ENCODE measurements at places on chromosomes 3 and 15. TPM values are rescaled to one million over a fixed set of nuclear protein-coding genes. Genes with fewer than 3 reads are reported as not detected.

DNA sequence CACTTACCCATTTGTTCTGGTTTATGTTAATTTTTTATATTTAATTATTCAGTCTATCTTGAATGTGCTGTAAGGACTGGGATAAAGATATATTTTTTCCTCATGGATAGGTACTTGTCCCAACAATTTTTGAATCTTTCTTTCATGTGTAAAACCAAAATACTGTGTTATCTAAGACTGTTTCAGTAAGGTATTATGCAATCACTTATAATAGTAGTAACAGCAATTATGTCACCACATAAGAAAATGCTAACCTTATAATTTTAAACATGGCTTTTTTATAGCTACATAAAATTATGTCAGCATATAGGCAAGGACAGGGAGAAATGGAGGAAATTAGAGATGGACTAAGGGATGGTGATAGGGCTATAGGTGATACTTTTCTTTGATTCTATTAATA, 2.9 kb upstream of the CTDSPL start:
- no peak for DNase-seq
- no peak overlapping the region for H3K4me3 ChIP-seq
- H3K36me3 ChIP-seq = no peaks in the 10 kb centered on the region
- no peaks in the 10 kb centered on the region for H3K27me3 ChIP-seq

- H3K4me3 ChIP-seq = no peak overlapping the region
- H3K27me3 ChIP-seq = no peaks in the 10 kb centered on the region
- no peak overlapping the region for H3K27ac ChIP-seq
- no peak for DNase-seq
- H3K36me3 ChIP-seq = no peaks in the 10 kb centered on the region
Measured at GRCh38 chr15:74773329-74773728, 8.6 kb upstream of the CSK start.

DNA sequence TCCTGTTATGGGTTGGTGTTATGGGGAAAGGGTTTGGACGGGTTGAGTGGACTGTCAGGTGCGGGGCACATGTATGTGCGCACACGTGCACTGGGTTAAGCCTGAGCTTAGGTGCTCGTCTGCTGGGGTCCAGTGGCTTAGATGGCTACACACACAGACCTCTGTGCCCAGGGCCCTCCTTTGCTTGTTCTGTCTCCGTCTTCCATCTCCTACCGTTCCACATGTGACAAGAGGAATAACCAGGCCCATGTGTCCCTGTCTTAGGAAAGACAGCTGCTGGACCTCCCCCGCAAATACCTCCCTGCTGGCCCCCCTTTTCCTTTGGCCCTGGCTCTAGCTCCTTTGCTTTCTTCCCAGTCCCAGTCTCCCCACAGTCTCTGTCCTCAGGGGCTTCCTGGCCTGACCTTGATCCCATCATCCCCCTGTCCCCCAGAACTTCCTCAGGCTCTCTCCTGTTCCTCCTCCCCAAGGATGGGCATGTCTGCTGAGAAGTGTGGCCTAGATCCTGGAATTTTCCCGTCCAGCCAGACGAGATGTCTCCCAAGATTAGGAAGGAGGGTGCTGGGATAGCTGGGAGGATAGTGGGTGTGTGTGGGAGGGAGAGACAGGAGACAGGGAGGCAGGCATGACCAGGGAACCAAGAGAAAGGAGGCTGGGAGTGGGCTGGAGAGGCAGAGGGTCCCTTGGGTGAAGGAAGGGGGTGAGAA, 797 bp upstream of the THPO start:
- H3K27ac ChIP-seq = no peak overlapping the region
- H3K4me1 ChIP-seq = peaks cover 9% of the 10 kb centered on the region
- no peaks in the 10 kb centered on the region for H3K27me3 ChIP-seq

- H3K4me1 ChIP-seq = no peaks in the 10 kb centered on the region
- no peaks in the 10 kb centered on the region for H3K27me3 ChIP-seq
- DNase-seq = no peak
- no peak overlapping the region for H3K27ac ChIP-seq
- H3K36me3 ChIP-seq = peaks cover 42% of the 10 kb centered on the region
Measured at GRCh38 chr3:44455318-44455717, 22.2 kb downstream of the ZNF445 start.

DNA sequence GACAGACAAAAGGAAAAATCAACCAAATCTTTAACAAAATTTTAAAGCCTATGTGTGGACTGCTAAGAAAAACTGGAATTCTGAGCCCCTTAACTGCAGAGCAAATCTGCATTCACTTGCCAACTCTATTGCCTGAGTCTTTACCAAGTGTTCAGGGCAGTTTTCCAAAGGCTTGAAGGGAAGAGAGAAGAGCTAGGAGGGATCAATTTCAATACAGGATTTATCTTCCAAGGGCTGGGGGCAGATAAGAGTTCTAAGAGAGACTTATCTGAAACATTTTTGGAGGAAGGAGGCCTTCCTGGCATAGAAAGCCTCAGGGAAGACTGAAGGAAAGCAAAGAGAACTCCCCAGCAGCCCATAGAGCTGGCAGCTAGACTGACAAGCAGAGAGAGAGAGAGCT, 31.4 kb upstream of the LSAMP start:
- DNase-seq = peak; percentile 21
- no peaks in the 10 kb centered on the region for H3K27me3 ChIP-seq
- H3K4me3 ChIP-seq = no peak overlapping the region
- no peaks in the 10 kb centered on the region for H3K4me1 ChIP-seq
- no peak overlapping the region for H3K27ac ChIP-seq

DNA sequence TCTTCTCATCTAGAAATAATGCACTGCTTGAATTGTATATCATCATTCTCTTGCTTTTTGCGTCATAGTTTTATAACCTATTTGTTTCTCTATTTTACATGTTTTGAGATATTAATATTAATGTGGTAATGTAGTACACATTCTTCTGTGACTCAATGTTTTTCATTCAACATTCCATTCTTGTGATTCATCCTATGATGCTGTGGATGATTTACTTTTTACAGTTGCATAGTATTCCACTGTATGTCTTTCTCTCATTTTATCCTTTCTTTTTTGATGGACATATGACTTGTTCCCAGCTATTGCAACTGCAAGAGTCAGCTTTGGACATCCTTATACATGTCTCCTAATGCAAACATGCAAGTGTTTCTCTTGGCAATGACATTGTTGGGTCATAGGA, 20.6 kb upstream of the VEPH1 start:
- H3K4me1 ChIP-seq = peaks cover 35% of the 10 kb centered on the region
- DNase-seq = no peak
- H3K27me3 ChIP-seq = no peaks in the 10 kb centered on the region
- no peaks in the 10 kb centered on the region for H3K36me3 ChIP-seq
- H3K4me3 ChIP-seq = no peak overlapping the region

- no peak for DNase-seq
- no peaks in the 10 kb centered on the region for H3K36me3 ChIP-seq
- no peaks in the 10 kb centered on the region for H3K27me3 ChIP-seq
- peaks cover 19% of the 10 kb centered on the region for H3K4me1 ChIP-seq
- H3K4me3 ChIP-seq = no peak overlapping the region
Measured at GRCh38 chr3:64900617-64901521, 213.1 kb upstream of the ADAMTS9 start.

- H3K4me1 ChIP-seq = no peaks in the 10 kb centered on the region
- no peaks in the 10 kb centered on the region for H3K27me3 ChIP-seq
- no peak for DNase-seq
- H3K27ac ChIP-seq = no peak overlapping the region
- H3K4me3 ChIP-seq = no peak overlapping the region
Measured at GRCh38 chr15:95919460-95919859, 411.0 kb upstream of the NR2F2 start.

GRCh38 chr15:49521802-49522201, 98.8 kb downstream of the FGF7 start:
- H3K27me3 ChIP-seq = no peaks in the 10 kb centered on the region
- H3K4me3 ChIP-seq = no peak overlapping the region
- DNase-seq = no peak
- H3K4me1 ChIP-seq = no peaks in the 10 kb centered on the region

DNA sequence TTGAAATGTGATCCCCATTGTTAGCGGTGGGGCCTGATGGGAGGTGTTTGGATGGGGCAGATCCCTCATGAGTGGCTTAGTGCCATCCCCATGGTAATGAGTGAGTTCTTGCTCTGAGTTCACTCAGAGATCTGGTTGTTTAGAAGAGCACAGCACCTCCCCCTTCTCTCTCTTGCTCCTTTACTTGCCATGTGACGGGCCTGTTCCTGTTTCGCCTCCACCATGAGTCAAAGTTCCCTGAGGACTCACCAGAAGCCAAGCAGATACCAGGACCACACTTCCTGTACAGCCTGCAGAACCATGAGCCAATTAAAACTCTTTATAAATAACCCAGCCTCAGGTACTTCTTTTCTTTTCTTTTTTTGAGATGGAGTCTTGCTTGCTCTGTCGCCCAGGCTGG, 46.6 kb downstream of the ANP32A start:
- no peak for DNase-seq
- H3K27me3 ChIP-seq = no peaks in the 10 kb centered on the region
- no peak overlapping the region for H3K27ac ChIP-seq
- no peaks in the 10 kb centered on the region for H3K36me3 ChIP-seq
- peaks cover 28% of the 10 kb centered on the region for H3K4me1 ChIP-seq

- no peak overlapping the region for H3K4me3 ChIP-seq
- H3K27me3 ChIP-seq = no peaks in the 10 kb centered on the region
- H3K4me1 ChIP-seq = peaks cover 4% of the 10 kb centered on the region
- no peaks in the 10 kb centered on the region for H3K36me3 ChIP-seq
- no peak overlapping the region for H3K27ac ChIP-seq
Measured at GRCh38 chr3:124850633-124851032, 36.5 kb downstream of the ITGB5 start.

DNA sequence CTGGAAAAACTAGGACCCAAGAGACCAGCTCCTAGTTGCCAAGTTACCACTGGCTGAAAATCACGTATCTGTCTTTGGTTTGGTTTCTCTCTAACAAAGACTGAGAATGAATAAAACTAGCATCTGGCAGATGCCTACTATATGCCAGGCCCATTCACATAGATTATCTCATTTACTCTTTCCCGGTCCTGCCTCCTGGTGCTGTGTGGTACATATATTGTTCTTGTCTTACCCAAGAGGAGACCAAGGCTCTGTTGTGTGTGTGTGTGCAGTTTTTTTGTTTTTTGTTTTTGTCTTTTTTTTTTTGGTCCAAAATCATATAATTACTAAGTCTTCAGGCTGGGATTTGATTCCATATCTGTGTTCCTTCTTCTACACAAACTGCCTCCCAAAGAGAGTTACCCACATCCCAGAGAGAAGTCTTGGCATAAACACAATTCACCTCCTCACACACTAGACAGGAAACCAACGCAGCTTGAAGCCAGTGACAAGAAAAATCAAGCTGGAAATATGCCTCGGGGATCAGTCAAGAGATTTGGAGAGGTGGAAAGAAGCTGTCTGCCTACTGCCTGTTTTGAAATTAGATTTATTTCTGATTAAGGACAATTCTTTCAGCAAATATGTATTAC, 891 bp downstream of the AHSG start:
- H3K27ac ChIP-seq = no peak overlapping the region
- no peaks in the 10 kb centered on the region for H3K36me3 ChIP-seq
- no peak overlapping the region for H3K4me3 ChIP-seq
- no peak for DNase-seq
- H3K27me3 ChIP-seq = peaks cover 4% of the 10 kb centered on the region

GRCh38 chr3:45711931-45712330, 22.7 kb downstream of the SACM1L start:
- peaks cover 8% of the 10 kb centered on the region for H3K36me3 ChIP-seq
- H3K27me3 ChIP-seq = no peaks in the 10 kb centered on the region
- H3K4me3 ChIP-seq = no peak overlapping the region
- H3K27ac ChIP-seq = no peak overlapping the region
- no peaks in the 10 kb centered on the region for H3K4me1 ChIP-seq

- peaks cover 10% of the 10 kb centered on the region for H3K36me3 ChIP-seq
- no peak overlapping the region for H3K4me3 ChIP-seq
- H3K27me3 ChIP-seq = no peaks in the 10 kb centered on the region
- no peaks in the 10 kb centered on the region for H3K4me1 ChIP-seq
Measured at GRCh38 chr3:128922804-128923459, 43.5 kb downstream of the ACAD9 start.

DNA sequence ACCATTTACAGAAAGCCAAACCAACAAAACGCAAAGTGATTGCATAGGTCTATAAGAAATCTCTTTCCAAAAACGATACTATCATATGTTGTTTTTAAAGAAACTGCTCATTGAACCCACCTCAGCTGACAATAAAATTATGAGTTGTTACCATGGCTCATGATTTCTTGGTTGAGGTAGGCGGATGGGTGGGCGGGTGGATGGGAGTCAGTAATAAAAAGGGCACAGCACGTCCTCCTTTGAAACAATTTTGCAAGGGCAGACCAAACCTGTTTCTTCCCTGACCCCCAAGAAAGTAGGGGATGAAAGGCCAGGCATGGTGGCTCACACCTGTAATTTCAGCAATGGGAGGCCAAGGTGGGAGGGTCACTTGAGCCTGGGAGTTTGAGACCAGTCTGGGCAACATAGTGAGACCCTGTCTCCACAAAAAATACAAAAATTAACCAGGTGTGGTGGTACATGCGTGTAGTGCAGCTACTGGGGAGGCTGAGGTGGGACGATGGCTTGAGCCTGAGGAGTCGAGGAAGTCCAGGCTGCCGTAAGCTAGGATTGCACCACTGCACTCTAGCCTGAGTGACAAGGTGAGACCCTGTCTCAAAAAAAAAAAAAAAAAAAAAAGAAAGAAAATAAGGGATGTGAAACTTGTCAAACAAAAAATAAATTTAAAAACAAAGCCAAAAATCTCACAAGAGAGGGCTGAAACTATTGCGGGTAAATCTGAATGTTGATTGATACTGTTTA, 2.1 kb downstream of the ABHD10 start:
- H3K4me1 ChIP-seq = peaks cover 30% of the 10 kb centered on the region
- H3K27ac ChIP-seq = no peak overlapping the region
- no peaks in the 10 kb centered on the region for H3K36me3 ChIP-seq
- DNase-seq = no peak

DNA sequence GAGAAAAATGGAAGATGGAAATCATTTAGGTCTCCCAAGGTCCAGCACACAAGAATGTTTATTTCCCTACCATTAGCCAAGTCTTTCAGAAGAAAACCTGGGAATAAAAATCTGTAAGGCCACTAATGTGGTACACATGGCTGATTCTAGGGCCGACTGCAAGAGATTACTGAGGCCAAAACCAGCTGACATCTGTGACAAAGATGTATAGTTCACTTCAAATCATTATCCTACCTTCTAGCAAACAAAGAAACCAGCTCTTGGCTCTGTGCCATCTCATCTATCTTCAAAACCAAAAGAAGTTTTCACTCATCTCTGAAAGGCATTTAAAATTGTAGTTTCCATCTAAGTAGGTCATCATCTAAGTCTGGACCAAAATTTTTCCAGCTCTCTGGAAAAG, 43.9 kb downstream of the ERC2 start:
- H3K27ac ChIP-seq = no peak overlapping the region
- no peaks in the 10 kb centered on the region for H3K4me1 ChIP-seq
- H3K4me3 ChIP-seq = no peak overlapping the region
- no peak for DNase-seq

ZNF445 gene
- total RNA-seq = 23.2 TPM

RFX7 gene
- 11.9 TPM for total RNA-seq

CLDN11 gene
- total RNA-seq = 11.5 TPM

ATP13A5 gene
- total RNA-seq = 1.1 TPM

GPR171 gene
- 1.5 TPM for total RNA-seq

SOX2 gene
- 8.7 TPM for total RNA-seq

SPINK8 gene
- not detected for total RNA-seq

All from lung (tissue), 17 donors.